Left hindlimb (tissue), 1 donor: ENCODE measurements at places on chromosomes 16 and 17.

GRCh38 chr16:50310308-50311133 is 44.2 kb downstream of the ADCY7 start:
- DNase-seq = no peak

DNA sequence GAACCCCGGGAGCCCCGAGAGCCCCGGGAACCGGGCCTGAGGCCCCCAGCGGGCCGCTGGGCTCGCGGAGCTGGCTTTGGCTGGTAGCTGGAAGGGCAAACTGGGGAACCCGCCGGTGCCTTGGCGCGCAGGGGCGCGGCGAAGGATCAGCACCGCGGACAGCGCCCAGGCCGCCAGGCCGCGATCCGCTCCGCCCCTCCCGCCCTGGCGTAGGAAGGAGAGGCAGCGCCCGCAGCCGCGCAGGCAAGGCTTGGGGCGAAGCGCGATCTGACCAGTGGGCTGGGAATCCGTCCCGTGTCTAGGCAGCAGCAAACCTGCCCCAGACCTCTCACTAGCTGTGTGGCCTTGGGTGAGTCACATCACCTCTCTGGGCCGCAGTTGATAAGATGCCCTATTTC is 331 bp upstream of the CCDC92B start:
- peak; percentile 82 for DNase-seq

GRCh38 chr16:68707340-68708152 is 29.5 kb upstream of the CDH1 start:
- DNase-seq = peak; percentile 74

- no peak for DNase-seq
Observed at GRCh38 chr17:79188048-79188447, 113.4 kb downstream of the ENGASE start.

DNA sequence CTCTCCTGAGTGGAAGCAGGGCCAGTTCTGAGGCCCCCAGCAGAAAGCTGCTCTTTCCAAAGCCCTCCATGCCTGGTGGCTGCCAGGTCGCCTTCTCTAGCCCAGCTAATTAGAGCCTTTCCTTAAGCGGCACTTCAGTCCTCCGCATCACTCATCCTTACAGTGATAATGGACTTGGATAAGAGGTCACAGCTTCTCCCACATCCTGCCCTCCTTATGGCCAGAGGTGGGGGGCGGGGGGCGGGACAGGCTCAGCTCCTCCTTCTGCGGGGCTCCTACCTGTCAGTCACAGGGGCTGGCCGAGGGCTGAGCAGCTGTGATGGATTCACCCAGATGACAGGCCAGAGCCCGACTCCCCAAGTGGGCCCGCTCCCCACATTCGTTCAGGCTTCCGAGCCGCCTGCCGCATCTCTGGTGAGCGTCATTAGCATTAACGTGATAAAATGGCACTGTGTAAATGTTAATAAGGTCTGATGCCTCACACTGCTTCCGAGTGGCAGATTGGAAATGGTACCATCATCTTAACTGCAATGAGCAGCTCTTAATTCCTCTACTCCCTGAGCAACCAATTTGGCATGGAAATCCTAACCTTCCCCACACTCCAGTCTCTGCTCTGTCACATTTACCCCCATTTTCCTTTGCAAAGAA is 41.3 kb downstream of the GRIN2C start:
- DNase-seq = no peak

- no peak for DNase-seq
Observed at GRCh38 chr16:80743273-80743672, 61.1 kb downstream of the CDYL2 start.

- DNase-seq = peak; percentile 65
Observed at GRCh38 chr16:54936979-54937670, 6.5 kb downstream of the IRX5 start.

DNA sequence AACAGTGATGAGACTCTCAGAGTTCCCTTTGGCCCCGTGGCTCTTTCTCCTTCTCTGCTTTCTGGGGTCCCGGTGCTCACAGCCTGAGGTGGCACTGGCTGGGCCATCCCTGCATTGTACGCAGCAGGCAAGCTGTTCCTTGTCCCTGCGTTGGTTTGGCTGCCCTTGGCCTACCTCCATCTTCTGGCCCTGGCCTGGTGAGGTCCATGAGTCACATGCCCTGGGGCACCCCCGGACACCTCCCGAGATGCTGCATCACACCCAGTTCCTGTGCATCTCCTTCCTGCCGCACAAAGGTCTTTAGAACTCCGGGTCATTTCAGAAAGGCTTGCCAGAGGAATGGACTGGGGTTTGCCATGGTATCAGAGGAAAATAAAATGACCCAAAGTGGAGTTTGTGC is 9.5 kb downstream of the SULT1A2 start:
- no peak for DNase-seq

- peak; percentile 42 for DNase-seq
Observed at GRCh38 chr16:89197633-89198416, 2.5 kb downstream of the SLC22A31 start.

DNA sequence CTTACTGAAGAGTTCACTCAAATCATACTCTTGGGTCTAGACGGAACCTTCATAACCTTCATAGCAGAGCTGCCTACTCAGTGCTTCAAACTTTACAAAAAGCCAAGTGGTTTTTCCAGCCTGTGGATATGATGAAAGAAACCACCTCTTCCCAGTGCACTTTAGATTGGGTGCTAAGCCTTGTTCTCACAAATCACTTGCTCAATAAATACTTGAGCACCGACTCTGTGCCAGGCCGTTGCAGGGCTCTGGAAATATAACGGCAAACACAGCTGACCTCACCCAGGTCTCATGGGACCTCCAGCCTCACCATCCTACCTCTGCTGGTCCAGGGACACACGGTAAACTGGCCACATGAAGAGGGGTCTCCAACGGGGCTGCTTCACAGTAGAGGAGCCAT is 35.7 kb downstream of the CDRT4 start:
- DNase-seq = no peak

GRCh38 chr17:27455914-27456680 is at the start of gene KSR1:
TSS of gene KSR1 (plus strand) at chr17:27456448. CDS start at chr17:27456644, 196 bp downstream.
- peak; percentile 85 for DNase-seq

DNA sequence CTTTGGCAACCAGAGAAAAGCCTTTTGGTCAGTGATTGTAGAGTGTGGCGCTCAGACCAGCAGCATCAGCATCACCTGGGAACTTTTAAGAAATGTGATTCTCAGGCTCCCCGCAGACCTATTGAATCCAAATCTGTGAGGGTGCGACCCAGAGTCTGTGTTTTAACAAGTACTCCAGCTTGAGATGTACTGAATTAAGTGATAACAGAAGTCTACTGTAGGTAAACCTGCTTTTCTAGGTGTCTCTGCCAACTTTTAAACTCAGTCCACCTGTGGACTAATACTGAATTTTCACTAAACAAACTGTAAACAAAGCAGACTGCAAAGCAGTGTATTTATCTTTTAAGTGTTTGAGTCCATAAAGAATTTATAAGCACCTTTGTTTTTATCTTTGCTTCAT is 43.6 kb downstream of the NUP93 start:
- no peak for DNase-seq

GRCh38 chr16:77332792-77333191 is 102.0 kb downstream of the ADAMTS18 start:
- DNase-seq = no peak

- DNase-seq = no peak
Observed at GRCh38 chr16:57562669-57563486, 20.4 kb downstream of the ADGRG5 start.

- no peak for DNase-seq
Observed at GRCh38 chr16:66471264-66471663, 44.2 kb downstream of the BEAN1 start.

DNA sequence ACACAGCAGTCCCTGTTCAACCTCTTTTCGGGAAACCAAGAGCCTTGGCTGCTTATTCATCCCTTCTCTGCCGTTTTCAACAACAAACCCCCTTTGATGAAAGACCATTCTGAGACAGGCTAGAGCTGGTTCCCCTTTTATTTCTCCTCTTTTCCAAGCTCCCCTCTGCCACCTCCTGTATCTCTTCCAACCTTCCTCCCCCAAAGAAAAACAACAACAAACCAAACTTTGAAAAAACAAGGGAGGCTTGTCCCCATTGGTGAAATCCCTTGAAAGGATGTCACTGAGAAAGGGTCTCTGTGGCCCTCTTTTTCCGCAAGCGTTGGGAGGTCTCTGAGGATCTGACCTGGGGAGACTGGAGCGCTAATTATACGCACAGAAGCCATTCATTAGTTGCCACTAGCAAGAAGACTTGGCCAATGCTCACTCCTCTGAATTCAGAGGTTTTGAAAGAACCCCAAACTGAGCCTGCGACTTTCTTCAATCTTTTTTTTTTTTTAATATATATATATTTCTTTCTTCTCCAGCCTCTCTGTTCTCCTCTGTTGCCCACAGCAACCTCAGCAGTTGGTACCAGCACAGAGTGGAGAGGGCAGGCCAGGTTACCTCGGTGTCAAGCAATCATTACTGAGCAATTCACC is 101.4 kb downstream of the PITPNC1 start:
- DNase-seq = no peak

DNA sequence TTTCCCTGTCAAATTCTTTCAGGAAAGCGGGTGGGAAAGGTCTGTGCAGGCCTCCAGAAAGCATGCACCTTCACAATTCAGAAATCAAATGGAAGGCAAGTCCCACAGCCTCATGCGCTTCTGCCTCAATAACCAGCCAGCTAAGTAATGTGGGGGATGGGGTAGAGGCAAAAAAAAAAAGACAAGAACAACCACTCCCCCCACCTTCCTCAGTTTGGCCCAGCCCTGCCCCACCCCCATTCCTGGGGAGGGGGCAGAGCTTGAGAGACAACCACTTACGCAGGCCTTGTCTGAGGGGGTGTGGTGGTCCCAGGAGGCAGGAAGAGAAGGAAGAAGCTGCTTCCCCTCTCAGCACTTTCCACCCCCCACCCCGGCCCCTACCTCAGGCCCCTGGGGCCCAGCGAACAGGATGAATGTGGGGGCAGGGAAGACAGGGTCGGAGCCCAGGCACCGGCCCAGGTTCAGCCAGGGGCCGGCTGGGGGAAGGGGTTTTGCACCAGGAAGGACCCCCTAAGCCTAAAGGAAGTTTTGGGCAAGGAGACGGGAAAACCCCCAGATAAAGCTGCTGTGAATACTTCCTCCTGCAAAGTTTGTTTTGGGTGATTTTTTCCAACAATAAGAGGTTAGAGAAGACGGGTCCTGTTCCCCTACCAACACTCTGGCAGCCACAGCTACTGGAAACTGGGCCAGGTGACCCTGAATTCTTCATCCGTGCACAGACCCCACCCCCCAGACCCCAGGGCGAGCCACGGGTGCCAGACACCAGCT is 1.2 kb downstream of the JUP start:
- DNase-seq = peak; percentile 76

DNA sequence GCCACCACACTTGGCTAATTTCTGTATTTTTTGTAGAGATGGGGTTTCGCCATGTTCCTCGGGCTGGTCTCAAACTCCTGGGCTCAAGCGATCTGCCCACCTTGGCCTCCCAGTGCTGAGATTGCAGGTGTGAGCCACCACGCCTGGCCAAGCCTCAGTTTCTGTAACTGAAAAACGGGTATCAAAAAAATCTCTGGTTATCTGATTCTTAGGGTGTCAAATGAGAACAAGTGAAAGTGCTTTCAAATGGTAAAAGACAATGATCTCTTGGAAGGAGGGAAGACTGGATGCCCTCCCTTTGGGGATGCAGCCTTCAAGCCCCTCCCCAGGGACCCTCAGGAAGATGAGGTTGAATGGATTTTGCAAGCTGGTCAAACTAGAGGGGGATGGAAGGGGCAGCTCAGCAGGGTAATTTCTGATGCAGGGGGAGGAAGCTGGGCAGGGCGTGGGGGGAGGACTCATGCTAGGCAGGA is 22.3 kb downstream of the ARHGAP23 start:
- no peak for DNase-seq

GRCh38 chr16:17386229-17386628 is 84.5 kb downstream of the XYLT1 start:
- DNase-seq = no peak
